ENCODE measurements at places on chromosomes 3 and 15.
A peak's percentile ranks its signal among the peaks of the same experiment; 100 is the strongest.

- no peak for DNase-seq
Observed at GRCh38 chr3:27800261-27800660, 78.1 kb upstream of the EOMES start.

DNA sequence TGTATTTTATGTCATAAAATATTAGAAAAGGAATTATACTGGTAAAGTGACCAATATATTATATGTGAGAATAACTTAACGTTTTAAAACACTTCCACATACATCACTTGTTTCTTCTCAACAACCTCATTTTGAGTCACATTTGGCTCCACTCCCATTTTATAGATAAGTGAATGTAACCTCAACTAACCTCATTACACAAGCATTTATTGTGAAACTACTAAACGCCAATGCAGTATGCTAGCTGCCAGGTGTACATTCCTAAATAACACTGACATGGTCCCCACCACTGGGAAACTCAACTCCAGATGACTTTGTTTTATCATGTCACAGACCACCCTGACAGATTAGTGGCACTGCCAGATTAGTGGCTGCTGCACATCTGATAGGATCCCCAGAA is 249.7 kb upstream of the CNTN4 start:
- no peak for DNase-seq

DNA sequence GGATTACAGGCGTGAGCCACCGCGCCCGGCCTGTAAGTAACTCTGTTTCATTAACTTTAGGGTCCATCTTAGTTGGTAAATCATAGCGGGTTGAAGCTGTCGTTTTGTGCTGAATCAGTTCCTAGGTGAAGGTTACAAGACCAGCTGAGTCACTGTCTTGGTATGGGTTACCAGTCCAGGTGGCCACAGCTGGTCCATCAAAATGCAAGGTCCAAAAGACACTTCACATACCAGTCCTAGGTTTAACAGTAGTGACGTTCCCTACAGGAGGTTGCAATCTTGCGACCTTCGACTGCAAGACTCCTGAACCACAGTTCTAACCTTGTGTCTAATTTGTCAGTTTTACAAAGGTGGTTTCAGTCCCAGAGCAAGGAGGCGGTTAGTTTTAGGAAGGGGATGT is 160.1 kb upstream of the ATP10A start:
- no peak for DNase-seq

DNA sequence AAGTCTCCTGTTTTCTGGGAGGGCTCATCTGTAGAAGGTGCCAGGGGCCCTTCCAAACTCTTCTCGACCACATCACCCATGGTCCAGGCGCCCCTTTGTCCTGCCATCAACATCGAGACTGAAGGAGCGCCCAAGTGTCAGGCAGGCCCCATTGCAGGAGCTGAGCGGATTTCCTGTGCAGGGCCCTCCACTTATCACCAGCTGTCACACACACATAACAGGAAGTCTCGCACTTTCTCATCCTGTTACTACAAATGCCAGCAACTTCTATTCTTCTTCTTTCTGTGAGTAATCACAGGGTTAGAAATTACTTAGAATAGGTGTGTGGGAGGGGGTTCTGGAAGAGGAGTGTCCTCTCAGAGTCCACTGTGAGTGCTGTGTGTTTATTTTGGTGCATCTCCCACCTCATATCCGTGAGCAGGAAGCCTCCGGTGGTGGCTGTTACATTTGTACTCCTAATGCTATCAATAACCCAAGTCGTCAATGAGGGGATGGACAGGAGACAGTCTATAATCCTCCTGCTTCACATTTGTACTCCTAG is at the start of gene KLHL6:
Gene KLHL6, minus strand, starts transcription at position 166 of the 541 bp plus-strand sequence. Its CDS starts 53 bp downstream, at position 113.
- peak; percentile 32 for DNase-seq

DNA sequence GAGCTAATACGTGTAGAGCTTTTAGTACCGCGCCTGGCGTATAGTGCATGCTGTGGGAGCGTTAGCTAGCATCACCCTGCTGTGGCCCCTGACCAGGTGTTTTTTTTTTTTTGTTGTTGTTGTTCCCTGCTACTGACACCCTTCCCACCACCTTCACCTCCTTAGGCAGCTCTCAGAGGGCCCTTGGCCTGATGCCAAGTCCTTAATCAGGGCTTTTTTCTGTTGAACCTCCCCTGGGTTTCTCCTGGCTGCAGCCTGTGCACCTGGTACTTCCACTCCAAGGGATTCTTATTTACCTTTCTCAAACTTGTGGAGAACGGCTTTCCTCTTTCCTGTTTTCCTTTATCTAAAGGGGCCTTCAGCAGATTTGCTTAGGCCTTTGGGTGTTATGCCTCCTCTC is 53.3 kb downstream of the SLC7A14 start:
- DNase-seq = no peak

DNA sequence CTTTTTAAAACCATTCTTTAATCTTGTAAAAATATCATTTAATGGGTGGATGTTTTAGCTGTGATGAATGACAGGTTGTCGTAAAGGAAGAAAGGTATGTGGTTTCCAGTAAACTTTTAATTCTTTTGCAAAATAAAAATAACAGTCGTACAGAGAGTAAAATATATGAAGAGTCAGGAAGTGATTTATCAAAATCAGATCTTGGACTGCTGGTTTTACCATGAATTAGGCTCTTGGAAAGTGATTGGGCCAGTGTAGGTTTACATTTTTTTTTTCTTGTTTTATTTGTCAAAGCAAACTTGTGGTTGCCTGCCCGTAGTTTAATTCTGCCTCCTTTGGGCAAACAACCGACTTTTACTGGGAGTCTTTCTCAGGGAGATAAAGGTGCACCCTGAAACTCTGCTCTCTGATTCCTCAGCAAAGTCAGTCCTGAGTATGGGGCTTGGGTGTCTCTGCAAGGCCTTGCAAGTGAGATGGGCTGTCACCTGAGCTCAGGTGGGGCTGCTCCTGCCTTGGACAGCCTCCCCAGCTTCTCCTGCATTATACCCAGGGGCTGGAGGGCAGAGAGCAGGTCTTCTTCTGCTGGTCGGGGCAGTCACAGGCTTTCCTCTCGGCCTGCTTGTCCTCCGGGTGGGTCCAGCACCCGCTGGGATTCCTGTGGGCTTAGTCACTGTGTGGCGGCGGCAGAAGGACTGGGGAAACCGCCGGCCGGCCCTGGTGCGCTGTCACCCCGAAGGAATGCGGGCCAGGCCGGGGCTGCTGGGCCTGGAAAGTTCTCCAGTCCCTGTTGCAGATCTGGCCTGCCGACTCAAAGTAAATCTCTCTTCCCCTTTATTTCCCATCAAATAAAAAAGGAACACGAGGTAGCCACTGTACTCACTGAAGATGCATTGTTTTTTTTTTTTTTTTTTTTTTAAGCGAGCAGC is 79.0 kb downstream of the IGF1R start:
- no peak for DNase-seq

GRCh38 chr3:124800511-124801258 is 70.4 kb downstream of the UMPS start:
- DNase-seq = no peak

- DNase-seq = no peak
Observed at GRCh38 chr3:16124636-16125035, 49.8 kb upstream of the GALNT15 start.

All from stimulated activated CD4-positive, alpha-beta T cell treated with anti-CD3 and anti-CD28 coated beads, Interleukin-1b, Interleukin-23, amount 100 ng/mL, for 1 hour (primary cell).